GM12891 (cell line): ENCODE measurements at places on chromosomes 7 and 10.
A peak's percentile ranks its signal among the peaks of the same experiment; 100 is the strongest.

- no peak for DNase-seq
These were observed 67.3 kb upstream of the GRB10 start for GRCh38 chr7:50849991-50850390.

- no peak for DNase-seq
These were observed 471.6 kb upstream of the AKR1E2 start for GRCh38 chr10:4354382-4354812.

- DNase-seq: no peak
These were observed 13.8 kb upstream of the ZCCHC24 start for GRCh38 chr10:79459243-79459642.

- no peak for DNase-seq
These were observed 170.4 kb downstream of the ZNF438 start for GRCh38 chr10:30861221-30861620.

DNA sequence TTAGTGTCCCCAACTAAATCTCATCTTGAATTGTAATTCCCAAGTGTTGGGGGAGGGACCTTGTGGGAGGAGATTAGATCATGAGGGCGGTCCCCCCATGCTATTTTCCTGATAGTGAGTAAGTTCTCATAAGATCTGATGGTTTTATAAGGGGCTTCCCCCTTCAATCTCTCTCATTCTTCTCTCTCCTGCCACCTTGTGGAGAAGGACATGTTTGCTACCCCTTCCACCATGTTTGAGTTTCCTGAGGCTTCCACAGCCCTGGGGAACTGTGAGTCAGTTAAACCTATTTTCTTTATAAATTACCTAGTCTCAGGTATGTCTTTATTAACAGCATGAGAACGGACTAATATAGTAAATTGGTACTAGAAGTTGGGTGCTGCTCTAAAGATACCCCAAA lies 365.6 kb downstream of the ANKRD7 start:
- no peak for DNase-seq

DNA sequence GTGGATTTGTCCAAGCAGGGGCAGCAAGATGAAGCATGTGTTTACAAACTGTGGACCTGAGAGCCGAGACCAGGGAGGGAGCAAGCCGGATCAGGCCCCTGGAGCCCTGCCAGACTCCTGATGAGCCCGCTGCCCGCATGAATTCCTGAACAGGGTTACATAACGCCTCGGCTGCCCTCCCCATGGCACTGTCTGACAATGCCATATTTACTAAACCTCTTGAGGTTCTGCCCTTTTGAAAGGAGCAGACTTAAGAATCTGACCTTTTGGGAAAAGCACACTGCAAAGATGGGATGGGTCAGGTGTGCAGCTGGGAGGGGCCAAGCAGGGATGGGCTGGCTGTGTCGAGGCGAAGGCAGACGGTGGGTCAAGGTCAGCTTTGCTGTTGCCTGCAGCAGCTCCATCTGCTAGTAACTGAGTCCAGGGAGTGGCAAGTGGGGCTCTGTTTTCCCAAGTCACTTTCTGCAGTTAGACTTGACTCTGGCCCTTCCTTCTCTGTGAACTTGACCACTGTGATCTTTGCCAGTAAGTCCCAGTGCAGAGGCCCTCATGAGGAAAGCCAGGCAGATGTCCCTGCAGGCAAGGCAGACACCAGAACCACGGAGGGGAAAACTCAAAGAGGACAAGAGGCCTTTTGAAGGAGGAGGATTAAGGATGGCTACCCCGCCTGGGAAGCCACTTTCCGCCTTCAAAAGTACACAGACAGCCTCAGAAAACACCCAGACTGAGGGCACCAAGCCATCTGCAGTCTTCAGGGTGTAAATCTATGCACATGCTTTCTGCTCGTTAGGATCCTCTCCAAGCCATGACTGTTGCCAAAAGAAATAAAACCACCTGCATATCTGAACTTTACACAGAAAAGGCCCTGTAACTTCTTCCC lies 175.8 kb downstream of the TNS3 start:
- DNase-seq: no peak

DNA sequence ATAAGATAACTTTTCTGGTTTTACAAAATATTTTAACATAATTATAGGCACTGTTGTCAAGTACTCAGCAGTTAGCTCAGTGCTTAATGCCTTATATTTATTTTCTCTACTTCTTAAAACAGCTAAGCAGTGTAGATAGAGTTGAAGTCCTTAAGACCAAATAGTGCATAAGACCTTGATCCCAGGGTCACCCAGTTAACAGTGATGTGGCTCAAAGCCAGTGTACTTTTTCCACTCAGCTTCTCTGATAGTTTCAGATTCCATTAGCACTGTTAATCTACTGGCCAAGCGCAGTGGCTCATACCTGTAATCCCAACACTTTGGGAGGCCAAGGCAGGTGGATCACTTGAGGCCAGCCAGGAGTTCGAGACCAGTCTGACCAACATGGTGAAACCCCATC lies 60.8 kb upstream of the BAMBI start:
- no peak for DNase-seq

DNA sequence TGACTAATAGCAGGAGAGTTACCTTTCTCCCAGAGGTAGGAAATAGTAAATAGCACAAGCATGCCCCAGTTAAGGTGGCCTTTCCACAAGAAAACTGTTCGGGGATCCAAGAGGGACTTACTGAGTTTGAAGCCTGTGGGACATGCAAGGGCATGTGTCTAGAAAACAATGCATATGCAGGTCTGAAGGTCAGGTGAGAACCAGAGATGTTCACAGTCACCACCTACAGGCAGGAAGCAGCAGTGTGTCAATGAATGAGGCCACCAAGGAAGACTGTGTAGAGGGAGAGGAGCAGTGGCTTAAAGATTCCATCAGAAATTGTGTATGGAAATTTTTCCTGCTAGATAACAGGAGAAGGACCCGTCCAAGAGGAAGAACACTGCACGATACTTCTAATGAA lies 66.0 kb downstream of the CALD1 start:
- no peak for DNase-seq

- DNase-seq: no peak
These were observed 35.9 kb upstream of the SFTPD start for GRCh38 chr10:79984851-79985250.

GRCh38 chr10:34699904-34700517 lies 115.1 kb downstream of the PARD3 start:
- DNase-seq: no peak

DNA sequence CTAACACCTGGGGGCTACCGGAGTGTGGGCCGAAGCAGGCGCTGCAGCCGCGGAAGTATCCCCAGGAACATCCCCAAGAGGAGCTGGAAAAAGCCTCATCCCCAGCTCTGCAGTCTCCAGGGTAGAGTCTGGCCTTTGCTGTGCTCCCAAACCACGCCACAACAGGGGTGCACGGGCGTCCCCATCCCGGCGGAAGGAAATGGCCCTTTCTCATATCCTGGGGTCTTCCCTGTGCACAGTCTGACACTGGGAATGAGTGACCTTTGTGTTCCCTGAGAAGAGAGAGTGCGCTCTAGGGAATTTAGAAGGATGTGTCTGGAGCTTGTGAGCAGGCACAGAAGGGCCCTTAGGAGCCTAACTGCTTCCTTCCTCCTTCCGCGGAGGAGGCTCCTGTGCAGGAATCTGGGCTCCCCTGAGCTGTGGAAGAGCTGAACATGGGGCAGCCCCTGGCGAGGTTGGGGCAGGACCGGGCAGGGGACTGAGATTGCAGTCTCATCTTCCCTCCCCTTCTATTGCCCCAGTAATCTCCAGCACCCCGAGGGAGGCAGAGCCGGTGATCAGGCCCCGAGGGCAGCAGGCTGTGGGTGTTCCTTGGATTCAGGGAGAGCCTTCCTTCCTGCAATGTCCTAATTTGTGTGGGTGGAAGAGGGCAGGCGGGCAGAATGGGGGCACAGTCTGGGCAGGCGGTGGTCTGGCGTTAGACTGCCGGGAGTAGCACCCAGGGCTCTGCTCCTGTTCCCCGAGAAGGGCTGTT lies 1.3 kb downstream of the REPIN1 start:
- DNase-seq: no peak

DNA sequence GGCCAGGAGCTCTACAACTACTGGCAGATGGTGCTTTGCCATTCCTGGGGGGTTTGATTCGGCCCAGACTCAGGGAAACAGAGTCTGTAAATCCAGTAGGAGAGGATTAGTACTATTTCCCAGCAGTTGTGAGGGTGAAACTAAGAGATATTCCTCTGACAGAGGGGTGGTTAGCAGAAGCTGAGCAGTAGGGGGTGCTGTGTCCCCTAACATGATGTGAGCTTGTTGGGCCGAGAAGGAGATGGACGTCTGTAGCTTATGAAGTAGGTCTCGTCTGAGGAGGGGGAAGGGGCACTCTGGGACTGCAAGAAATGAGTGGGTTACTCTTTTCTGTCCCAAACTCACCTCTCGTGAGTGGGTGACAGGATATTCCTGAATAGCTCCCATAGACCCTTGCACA lies 179.2 kb upstream of the MBL2 start:
- DNase-seq: peak; percentile 25

DNA sequence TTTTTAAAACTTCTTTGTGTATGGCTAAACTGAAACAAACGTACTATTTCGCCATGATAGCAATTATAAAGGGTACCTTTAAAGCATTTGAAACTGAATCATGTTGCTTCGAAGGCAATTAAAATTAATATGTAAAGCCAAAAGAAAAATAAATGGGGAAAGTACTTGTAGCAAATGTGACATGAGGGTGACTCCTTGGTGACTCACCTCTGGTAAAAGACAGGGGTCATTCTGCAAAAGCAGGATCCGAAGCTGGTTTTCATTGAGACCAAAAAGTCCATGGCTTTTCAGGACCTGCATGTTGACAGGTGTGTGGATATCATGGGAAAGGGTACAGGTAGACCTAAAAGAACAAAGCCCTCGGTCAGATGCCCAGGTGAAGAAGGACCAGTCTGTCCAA lies 1.5 kb downstream of the ZC3HAV1L start:
- no peak for DNase-seq

DNA sequence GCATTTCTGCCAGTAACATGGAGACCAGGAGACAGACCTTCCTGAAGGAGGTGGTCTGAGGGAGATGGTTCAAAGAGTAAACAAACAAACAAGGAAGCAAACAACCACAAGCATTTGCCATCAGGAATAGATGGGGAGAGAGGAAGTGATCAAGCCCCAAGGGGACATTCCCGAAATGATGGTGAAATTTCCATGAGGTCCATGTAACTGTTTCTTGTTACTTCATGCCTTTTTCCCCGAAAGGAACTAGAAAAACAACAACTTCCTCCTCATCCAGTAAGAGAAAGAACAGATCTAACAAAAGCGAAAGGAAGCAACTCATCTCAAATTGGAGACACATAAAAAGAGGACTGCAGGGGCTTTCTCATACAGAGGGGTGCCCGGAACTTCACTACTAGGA lies 152.5 kb upstream of the ZNF32 start:
- no peak for DNase-seq

- no peak for DNase-seq
These were observed 78.9 kb downstream of the LRRC17 start for GRCh38 chr7:102991540-102992214.

DNA sequence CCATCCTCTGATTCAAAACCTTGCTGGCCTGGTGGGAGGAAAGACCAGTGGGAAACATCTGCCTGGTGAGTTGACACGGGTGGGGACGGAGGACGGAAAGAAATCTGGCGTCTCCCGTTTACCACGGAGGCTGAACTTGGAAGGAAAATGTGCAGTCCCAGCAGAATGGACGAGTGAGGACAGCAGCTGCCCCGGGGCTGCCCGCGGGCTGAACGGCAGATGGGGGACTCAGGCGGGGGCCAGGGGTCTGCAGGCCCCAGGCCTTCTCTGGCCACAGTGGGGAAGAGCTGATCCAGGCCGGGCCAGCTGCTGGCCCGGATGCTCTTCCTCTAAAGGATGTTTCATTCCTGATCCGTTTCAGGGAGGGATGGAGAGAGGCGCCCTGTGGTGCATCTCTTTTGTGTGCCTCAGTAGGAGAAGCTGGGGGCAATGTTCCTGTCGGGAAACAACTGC lies 147.5 kb upstream of the CHST15 start:
- DNase-seq: no peak

DNA sequence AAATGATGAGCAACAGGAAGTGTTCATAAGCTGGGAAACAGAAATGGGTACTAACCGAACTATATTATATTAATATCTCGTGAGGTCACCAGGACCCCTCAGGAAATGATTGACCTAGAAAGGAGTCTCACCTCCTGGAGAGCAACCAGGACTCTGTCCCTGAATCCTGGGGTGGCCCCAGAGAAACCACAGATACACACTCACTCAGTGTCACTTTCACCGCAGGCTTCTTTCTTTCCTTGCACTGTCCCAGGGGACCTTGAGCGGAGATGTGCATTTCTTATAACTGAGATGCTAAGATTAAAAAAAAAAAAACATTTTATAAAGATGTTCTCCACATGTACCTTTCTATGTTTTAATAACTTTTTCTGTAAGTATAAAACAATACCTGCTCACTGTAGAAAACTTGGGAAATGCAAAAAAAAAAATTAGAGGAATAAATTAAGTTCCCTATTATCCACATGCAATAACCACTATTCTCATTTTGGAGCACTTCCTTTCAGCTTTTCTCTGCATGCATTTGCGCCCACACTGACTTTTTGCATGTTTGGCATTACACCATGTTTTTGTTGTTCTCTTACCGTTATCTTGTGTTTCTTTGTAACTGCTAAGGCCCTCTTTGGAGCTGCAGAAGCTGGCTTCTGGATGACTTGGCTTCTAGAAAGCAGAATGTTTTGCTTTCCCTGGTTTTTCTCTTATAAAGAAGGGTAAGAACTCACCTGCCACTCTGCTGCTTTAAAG lies 15.0 kb downstream of the NOD1 start:
- no peak for DNase-seq

- DNase-seq: no peak
These were observed 152.5 kb downstream of the SEMA3A start for GRCh38 chr7:84042110-84042539.

DNA sequence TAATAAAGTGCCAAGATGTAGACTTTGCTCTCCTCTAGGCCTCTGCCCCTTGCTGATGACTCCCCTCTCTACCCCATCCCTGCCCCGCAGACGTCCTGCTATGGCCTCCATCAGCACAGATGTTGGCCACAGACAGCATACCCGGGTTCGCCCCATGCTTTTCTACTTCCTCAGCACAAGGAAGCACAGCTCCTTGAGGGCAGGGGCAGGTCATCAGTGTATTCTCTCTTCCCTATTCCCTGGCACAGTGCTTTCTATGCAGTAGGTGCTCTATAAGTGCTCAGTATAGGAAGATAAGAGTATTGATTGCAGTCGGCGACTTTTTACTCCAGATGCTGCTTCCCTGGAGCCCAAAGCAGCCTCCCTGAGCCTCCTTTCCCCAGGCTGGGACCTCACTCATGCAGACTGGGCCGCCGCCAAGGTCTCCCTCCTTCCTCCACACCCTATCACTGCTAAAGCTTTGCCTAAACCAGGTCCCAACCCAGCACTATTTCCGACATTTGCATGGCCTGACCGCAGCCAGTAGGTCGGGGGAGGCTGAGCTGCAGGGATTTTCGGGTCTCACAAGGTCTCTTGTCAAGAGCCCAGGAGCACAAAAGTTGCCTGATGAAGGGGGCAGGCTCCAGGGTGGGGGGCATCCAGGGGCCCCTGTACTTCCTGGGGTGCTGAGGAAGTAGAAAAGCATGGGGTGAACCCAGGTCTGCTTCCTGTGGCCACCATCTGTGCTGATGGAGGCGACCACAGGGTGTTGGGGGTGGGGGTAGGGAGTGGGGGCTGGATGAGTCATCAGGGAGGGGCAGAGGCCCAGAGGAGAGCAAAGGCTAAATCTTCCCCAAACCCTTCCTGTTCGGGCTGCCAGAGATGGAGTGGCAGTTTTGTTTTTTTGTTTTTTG lies 8.0 kb downstream of the CALHM3 start:
- DNase-seq: peak; percentile 85

- DNase-seq: no peak
These were observed 137.5 kb upstream of the RHEB start for GRCh38 chr7:151657173-151657572.
